ENCODE measurements at places on chromosomes 1 and 21.

GRCh38 chr1:109404838-109405237, 7.1 kb upstream of the SORT1 start:
- DNase-seq, result no peak

DNA sequence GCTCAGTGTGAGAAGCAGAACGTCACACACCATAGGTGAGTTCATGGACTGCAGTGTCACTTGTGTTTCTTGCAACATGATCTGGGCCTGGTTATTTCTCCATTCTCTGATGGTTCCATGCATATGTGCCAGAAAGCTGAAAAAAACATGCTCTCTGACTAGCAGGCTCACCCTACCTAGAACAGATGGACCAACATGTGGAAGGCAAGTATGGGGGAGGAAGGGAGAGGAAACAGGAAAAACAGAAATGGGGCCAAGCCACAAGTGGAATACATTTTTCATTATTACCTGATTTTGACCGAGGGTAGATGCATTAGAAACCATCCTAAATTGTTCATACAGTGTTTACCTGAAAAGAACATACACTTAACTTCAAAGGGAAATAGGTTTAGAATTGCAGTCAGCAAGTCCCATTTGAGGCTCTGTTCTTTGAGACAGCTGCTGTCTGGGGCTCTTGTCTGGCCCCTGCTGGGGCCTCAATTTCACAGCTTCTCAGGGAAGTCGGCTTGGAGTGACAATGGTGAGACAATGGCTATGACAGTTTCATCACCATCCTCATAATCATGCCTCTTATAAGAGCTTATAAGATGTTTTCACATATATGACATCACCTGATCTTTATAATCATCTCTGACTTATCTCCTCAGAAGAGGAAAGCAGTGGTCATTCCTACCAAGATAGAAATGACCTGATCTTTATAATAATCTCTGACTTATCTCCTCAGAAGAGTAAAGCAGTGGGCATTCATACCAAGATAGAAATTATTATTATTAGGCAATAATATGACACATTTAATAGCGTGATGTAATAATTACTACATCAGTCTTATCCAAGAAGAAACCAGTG, 327.3 kb downstream of the SIPA1L2 start:
- no peak for DNase-seq

DNA sequence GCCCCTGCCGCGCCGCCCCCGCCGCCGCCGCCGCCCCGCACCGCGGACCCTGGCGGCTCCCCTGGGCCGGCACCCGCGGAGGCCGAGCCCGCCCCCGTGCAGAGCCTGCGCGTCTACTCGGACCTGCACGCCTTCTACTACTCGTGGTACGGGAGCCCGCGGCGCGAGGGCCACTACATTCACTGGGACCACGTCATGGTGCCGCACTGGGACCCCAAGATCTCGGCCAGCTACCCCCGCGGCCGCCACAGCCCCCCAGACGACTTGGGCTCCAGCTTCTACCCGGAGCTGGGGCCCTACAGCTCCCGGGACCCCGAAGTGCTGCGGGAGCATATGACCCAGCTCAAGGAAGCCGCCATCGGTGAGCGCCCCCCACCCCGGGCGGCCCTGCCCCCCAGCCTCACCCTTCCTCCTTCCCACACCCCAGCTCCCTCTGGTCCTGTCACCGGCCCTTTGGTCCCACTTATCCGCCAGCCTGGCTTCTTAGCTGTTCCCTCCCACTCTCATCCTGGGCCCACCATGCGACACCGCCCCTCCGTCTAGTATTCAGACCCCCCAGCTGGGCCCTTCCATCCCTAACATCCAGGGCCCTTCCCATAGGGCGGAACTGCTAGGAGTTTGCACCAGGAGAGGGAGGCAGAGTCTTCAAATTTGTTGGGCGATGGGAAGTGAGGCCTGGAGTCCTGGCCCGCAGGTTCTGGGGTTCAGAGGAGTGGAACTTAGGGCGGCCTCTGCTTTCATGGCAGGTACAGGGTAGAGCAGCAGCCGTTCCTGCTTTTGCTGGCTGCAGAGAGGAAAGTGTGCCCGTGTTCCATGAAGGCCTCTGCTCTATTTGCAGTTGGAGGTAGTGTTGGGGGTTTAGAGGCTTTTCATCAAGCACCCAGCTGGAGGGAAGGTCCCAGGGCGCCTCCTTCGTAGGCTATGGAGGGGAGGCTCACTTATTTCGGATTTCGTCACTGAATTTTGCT, 1.0 kb downstream of the MANEAL start:
- DNase-seq, result no peak

DNA sequence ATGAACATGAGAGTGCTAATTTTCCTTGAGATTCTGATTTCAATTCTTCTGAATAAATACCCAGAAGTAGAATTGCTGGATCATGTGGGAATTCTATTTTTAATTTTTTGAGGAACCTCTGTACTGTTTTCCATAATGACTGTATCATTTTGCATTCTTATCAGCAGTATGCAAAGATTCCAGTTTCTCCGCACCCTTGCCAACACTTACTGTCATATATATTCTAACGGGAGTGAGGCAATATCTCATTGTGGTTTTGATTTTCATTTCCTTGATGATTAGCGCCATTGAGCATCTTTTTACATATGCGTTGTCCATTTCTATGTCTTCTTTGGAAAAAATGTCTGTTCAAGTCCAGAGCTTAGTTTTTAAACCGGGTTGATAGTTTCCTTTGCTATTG, 33.2 kb downstream of the VCAM1 start:
- no peak for DNase-seq

GRCh38 chr1:64590316-64590715, 120.4 kb downstream of the CACHD1 start:
- DNase-seq, result no peak

GRCh38 chr1:109116286-109116685, 2.4 kb downstream of the ELAPOR1 start:
- no peak for DNase-seq

DNA sequence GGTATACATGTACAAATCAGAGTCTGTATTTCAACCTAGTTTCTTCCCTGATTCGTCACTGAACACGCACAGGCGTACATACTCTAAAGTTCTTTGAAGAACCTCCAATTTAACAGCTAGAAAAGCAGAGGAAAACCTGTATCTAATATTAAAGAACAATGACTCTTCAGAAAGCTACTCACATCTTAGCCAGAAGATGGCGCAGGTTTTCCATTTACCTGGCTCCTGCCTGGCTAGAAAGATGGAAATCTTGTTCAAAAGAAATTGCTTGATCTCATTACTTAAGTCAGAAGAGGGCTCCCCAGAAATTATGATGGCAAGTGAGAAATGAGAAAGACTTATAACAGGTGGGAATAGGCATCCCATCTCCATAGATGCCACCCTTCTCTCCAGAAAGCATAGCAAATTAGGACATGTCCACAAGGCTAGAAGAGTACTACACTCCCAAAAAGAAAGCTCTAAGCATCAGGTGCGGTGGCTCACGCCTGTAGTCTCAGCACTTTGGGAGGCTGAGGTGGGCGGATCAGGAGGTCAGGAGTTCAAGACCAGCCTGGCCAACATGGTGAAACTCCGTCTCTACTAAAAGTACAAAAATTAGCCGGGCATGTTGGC, 19.0 kb upstream of the L1TD1 start:
- DNase-seq, result no peak

DNA sequence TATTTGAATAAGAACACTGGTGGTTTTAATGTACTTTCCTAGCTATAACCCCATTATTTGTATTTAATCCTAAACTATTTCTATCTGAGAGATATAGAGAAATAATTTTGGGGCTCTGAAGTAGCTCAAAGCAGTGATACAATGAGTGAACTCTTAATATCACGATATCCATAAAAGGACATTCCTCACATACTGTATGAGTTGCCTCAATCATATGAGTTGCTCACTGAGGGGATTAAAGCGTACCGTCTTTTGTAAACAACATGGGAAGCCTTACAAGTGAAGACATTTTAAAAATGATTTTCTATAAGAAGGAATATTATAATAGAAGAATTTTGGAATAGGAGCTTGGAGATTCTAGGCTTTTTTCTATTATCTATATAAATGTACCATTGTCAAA, 21.5 kb downstream of the BRINP3 start:
- DNase-seq, result no peak

GRCh38 chr21:29501451-29501850, 202.7 kb downstream of the BACH1 start:
- DNase-seq, result no peak

DNA sequence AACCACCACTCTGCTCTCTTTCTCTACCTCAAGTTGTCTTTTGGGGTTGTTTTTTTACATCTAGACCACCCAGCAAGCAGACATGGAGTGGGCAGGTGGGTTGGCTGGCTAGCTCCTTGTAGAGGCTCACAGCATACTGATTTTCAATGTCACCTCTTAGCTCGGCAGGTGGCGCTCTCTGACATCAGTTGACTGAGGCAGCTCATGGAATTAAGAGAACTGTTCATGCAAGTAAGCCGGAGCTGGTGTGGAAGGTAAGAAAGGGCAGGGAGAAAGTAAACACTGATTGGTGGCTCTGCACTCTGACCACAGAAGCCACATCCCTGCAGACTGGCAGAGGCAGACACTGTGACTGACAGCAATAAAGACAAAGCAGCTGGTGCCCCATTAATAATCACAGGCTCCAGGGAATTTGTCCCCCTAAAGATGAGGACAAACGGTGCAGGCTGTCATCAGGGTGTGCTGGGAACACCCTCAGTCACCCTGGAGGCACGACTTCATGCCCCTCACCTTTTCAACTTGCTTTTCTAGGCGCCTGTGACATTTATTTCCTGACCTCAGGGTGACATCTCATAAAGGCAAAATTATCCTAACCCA, 226.8 kb downstream of the LMX1A start:
- DNase-seq, result no peak
